Stimulated activated CD4-positive, alpha-beta T cell treated with anti-CD3 and anti-CD28 coated beads, Interleukin-1b, Interleukin-23, amount 100 ng/mL, for 24 hours (primary cell): ENCODE measurements at places on chromosomes 11 and 22.

DNA sequence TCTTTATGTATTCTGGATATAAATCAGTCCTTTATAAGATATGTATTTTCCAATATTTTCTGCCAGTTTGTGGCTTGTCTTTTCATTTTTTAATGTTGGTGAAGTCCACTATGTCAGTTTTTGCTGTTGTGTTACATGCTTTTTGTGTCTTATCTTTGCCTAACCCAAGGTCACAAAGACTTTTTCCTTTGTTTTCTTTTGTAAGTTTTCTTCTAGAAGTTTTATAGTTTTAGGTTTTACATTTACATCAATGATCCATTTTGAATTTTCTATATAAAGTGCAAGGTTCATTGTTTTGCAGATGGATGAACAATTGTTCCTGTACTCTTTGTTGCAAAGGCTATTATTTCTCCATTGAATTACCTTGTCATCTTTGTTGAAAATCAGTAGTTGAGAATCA lies 69.3 kb downstream of the UVRAG start:
- DNase-seq = no peak

DNA sequence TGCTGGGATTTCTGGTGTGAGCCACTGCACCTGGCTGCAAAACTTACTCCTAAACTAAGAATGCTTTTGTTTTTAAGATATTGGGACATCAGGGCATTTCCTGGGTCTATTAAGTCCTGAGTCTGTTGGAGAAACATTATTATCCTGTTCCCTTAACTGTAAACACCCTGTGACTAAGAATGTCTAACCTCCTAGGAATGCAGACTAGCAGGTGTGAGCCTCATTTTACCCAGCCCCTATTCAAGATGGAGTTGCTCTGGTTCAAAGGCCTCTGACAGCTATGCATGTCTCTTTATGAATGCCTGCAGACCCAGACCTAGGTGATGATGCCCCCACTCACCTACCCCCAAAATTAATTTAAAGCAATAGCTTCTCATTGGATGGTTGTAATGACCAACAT lies 46.2 kb downstream of the DEPDC5 start:
- DNase-seq = no peak

DNA sequence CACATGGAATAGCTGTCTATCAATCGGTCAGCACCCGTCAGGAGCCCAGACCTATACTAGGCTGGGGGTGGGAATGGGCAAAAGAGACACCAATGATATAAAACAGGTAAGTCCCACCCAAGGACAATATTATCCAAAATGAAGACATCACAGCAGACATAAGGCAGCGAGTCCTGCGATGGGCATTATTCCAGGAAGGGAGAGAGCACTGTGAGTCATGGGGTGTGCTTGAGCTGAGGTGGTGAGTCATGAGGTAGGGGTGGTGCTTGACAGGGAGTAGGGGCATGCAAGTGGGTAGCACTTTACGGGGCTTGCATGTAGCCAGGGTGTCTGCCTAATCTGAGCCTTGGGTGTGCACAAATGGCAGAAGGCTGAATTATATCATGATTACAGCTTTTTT lies 605.0 kb upstream of the CADM1 start:
- DNase-seq = no peak

DNA sequence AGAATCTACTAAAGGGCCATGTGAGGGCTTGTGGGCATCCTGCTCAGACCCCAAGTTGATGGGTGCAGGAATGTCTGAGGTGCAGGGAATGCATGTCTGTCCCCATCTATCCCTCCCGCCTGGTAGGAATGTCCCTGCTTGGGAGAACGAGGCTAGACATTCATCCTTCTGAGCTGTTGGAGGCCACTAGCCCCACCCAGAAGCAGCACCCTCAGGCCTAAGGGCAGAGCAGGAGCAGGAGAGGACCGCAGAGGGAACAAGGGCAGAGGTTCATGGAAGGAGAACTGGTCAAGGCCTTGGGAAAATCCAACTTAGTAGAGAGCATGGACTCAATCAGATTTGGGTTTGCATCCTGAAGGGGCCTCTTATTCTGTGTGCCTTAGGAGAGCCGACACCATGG lies 22.1 kb upstream of the LMO1 start:
- DNase-seq = no peak

GRCh38 chr22:50613291-50613981 lies 12.8 kb downstream of the MAPK8IP2 start:
- DNase-seq = no peak

GRCh38 chr22:42632096-42632495 lies 8.3 kb downstream of the ATP5MGL start:
- DNase-seq = no peak

GRCh38 chr11:15112131-15112541 lies 2.6 kb upstream of the INSC start:
- DNase-seq = no peak

GRCh38 chr11:60265373-60266214 lies 14.9 kb upstream of the MS4A4A start:
- no peak for DNase-seq

GRCh38 chr11:132409573-132410355 lies 1039.3 kb downstream of the NTM start:
- DNase-seq = no peak

GRCh38 chr11:114307524-114308203 lies 11.5 kb downstream of the NNMT start:
- no peak for DNase-seq
